Chondrocyte (in vitro differentiated cells): ENCODE measurements at places on chromosomes 7 and 10. TPM values are rescaled to one million over a fixed set of nuclear protein-coding genes. Genes with fewer than 3 reads are reported as not detected.

Gene HMX3
- total RNA-seq, result not detected in 3 replicates

Gene ATG9B
- 1.5 to 1.6 TPM in 2 of 3 replicates, not detected in the other for total RNA-seq

- H3K27ac ChIP-seq, result no peak overlapping the region
- no peaks in the 10 kb centered on the region for H3K36me3 ChIP-seq
- H3K27me3 ChIP-seq, result no peaks in the 10 kb centered on the region
- H3K4me1 ChIP-seq, result peaks cover 5% of the 10 kb centered on the region
- H3K4me3 ChIP-seq, result no peak overlapping the region
These were observed 43.4 kb upstream of the DNAJB6 start for GRCh38 chr7:157293413-157293788.

GRCh38 chr7:147771344-147771743 is 819.2 kb upstream of the C7orf33 start:
- H3K36me3 ChIP-seq, result no peaks in the 10 kb centered on the region
- no peak for DNase-seq
- no peaks in the 10 kb centered on the region for H3K27me3 ChIP-seq
- H3K4me1 ChIP-seq, result peaks cover 4% of the 10 kb centered on the region
- H3K4me3 ChIP-seq, result no peak overlapping the region

DNA sequence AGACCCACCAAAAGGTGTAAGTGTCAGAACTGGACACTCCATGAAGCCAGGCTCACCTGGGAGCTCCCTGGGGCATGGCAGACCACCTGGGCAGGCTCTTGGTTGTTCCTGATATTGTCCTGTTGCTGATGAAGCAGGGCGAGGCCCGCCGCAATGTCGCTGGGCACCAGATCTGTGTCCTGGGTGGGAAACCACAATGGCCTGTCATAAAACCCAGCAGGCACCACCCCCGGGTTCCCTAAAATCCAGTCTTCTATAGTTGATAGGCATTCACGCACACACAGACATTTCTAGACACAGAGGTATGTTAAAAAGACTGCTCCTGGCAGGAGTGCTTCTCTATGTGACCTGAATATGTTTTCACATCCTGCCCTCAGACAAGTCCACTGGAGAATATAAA is 15.0 kb downstream of the DAGLB start:
- DNase-seq, result no peak
- H3K27ac ChIP-seq, result peak overlapping the region; percentile 80
- peaks cover 43% of the 10 kb centered on the region for H3K4me1 ChIP-seq

Gene MEOX2
- total RNA-seq, result 8.4 to 20.0 TPM (median 8.9 TPM) in 3 replicates

- DNase-seq, result no peak
- no peaks in the 10 kb centered on the region for H3K36me3 ChIP-seq
- H3K4me1 ChIP-seq, result no peaks in the 10 kb centered on the region
- H3K27ac ChIP-seq, result no peak overlapping the region
- peaks cover 10% of the 10 kb centered on the region for H3K27me3 ChIP-seq
- H3K4me3 ChIP-seq, result no peak overlapping the region
These were observed 223.0 kb downstream of the SNX10 start for GRCh38 chr7:26514633-26515032.

DNA sequence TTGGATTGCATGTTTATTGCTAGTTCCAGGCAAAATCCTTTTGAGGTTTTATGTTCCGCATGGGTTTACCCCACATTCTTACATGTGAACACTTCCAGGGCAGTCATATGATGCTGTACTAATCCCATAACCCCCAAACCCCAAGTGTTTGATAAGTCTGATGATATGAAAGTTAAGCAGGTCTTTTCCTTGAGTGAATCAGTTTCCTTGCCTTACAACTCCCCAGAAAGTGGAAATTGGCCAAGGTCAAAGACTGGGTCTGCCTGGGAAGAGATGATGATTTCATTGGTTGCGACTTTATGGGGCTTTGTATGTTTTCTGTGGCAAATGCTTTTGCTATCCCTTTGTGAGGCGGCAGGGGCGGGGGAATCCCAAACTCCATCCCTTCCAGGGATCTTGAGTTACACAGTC is 24.7 kb downstream of the AFAP1L2 start:
- no peak overlapping the region for H3K27ac ChIP-seq
- no peak for DNase-seq
- H3K36me3 ChIP-seq, result no peaks in the 10 kb centered on the region
- H3K4me1 ChIP-seq, result peaks cover 24% of the 10 kb centered on the region
